ENCODE measurements at places on chromosomes 5 and 9. TPM values are rescaled to one million over a fixed set of nuclear protein-coding genes. Genes with fewer than 3 reads are reported as not detected.

DNA sequence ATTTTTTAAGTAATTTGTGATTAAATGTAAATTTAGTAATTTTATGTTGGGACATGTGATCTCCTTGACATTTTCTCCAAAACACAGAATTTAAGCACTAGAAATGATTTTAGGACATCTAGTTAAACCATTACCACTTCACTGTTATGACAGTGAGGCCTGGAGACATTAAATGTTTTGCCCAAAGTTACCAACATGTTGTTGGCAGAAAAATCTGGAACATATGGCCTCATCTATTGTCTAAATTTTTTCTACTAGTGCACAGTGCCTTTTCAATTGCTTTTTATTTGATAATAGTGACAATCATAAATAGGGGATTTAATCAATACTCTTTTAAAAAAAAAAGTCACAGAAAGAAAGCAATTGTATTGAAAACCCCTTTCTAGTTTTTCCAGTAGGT lies 45.6 kb downstream of the PIK3R1 start:
- DNase-seq: no peak
- peaks cover 16% of the 10 kb centered on the region for H3K4me1 ChIP-seq
- H3K27me3 ChIP-seq: no peaks in the 10 kb centered on the region
- H3K4me3 ChIP-seq: no peak overlapping the region

Gene PCA3
- total RNA-seq: not detected

- no peak overlapping the region for H3K27ac ChIP-seq
- H3K4me3 ChIP-seq: no peak overlapping the region
- no peaks in the 10 kb centered on the region for H3K4me1 ChIP-seq
- no peak for DNase-seq
- no peaks in the 10 kb centered on the region for H3K36me3 ChIP-seq
- H3K27me3 ChIP-seq: no peaks in the 10 kb centered on the region
Measured at GRCh38 chr5:95018511-95018910, 266.4 kb downstream of the MCTP1 start.

DNA sequence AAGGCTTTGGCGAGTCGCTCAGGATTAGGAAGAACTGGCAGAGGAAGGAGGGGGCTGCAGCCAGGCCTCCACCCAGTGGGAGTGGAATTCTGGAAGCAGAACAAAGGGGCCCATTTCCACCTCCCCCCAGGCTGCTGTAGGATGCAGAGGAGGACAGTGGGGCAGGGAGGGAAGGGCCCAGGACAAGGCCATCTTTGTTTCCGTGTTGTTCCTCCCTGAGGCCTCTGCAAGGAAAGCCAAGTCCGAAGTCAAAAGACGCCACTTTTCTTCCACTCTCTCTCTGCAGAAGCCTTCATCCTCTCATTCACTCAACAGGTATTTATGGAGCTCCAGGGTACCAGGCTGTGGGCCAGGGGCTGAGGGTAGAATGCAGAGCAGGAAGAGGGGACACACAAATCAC lies 70.7 kb downstream of the ENTREP1 start:
- H3K27me3 ChIP-seq: no peaks in the 10 kb centered on the region
- H3K27ac ChIP-seq: no peak overlapping the region
- peaks cover 4% of the 10 kb centered on the region for H3K4me1 ChIP-seq
- DNase-seq: no peak
- H3K4me3 ChIP-seq: no peak overlapping the region
- no peaks in the 10 kb centered on the region for H3K36me3 ChIP-seq

DNA sequence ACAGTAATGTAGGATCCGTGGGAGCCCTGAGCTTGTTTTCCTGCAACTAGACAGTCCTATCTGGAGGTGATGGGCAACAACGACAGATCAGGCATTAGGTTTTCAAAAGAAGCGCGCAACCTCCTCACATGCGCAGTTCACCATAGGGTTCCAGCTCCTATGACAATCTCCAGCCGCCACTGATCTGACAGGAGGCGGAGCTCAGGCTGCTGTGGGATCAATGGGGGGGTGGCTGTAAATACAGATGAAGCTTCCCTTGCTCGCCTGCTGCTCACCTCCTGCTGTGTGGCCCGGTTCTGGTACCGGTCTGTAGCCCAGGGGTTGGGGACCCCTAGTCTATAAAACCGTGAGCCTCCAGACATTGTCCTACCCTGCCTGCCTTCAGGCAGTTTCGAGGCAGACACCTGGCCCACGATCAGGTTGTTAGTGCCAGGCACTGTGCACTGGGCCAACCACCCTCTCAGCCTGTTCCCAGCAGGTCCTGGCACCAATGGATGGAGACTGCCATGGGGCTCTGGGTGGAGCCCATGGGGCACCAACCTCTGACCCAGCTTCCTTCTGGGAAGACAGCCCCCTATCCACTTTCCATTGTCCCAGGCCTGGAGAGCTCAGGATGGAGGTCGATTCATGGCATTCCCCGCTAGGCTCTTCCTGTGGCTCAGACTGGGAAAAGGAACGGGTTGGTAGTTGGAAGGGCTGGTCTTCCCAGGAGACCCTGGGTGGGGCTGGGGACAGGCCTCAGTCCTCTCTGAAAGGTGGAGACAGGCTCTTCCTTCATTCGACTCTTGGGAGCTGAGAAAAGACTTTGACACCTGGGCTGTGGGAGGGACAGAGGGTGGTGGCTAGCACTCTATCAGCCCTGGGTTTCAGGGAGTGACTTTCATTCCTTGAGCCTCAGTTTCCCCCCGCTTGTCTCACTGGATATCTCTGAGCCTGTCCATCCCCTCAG lies 1.7 kb downstream of the ENDOG start:
- no peak for DNase-seq
- peaks cover 8% of the 10 kb centered on the region for H3K4me1 ChIP-seq
- peaks cover 7% of the 10 kb centered on the region for H3K36me3 ChIP-seq
- no peak overlapping the region for H3K27ac ChIP-seq
- H3K4me3 ChIP-seq: no peak overlapping the region

DNA sequence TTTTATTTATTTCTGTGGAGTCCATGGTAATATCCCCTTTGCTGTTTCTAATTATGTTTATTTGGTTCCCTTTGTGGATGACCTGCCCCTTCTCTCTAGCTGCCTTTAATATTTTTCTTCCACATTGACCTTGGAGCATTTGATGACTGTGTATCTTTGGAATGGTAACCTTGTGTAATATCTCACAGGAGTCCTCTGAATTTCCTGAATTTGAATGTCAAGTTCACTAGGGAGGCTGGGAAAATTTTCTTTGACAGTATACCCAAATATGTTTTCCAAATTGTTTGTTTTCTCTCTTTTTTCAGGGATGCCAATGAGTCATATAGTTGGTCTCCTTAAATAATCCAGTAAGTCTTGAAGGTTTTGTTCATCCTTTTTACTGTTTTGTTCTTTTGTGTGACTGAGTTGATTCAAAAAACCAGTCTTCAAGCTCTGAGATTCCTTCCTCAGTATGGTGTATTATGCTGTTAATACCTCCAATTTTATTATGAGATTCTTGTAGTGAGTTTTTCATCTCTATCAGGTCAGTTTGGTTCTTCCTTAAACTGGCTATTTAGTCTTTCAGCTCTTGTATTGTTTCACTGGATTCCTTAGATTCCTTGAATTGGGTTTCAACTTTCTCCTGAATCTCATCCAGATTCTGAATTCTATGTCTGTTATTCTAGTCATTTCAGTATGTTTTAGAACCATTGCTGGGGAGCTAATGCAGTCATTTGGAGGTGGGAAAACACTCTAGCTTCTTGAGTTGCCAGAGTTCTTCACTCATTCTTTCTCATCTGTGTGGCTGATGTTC lies 349.0 kb upstream of the TARS1 start:
- no peaks in the 10 kb centered on the region for H3K27me3 ChIP-seq
- peak; percentile 76 for DNase-seq
- no peak overlapping the region for H3K4me3 ChIP-seq
- H3K36me3 ChIP-seq: no peaks in the 10 kb centered on the region

Gene ANKDD1B
- 0.41 TPM for total RNA-seq

DNA sequence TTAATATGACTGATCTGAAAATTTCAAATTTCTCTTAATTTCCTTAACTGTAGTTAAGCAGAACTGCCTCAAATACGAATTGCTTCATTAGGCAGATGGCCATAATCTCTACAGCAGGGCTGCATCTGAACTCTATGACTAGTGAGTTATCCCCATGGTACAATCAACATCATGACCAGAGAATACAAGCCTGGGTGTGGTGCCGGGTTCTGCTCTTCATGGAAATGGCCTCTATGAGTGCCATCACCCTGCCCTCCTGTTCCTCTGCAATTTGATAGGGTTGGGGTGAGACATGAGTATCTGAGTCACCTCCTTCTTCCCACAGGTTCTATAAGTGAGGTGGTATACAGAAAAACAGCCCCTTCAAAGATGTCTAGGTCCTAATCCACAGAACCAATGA lies 235.9 kb downstream of the AP3B1 start:
- H3K36me3 ChIP-seq: no peaks in the 10 kb centered on the region
- no peak overlapping the region for H3K27ac ChIP-seq
- no peaks in the 10 kb centered on the region for H3K27me3 ChIP-seq
- H3K4me3 ChIP-seq: no peak overlapping the region
- DNase-seq: no peak

Data from astrocyte (in vitro differentiated cells and primary cell).